ENCODE measurements at places on chromosomes 1 and 21. TPM values are rescaled to one million over a fixed set of nuclear protein-coding genes. Genes with fewer than 3 reads are reported as not detected.

DNA sequence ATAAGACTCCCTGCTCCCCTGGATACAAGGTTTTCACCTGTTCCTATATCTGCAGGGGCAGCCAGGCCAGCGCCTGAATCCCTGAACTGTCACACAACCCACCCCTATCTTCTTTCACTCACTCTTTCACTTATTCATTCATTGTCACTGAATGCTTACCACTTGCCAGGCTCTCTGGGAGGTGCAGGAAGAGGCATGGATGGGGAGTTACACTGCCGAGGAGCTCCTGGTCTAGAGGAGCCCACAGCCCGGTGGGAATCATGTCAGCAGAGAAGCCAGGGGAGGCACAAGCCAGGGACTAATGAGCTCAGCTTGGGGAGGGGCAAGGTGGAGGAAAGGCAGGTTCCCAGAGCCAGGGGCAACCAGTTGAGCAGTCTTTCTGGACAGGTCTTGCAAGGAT lies 155.8 kb downstream of the TRABD2B start:
- no peak for DNase-seq

GRCh38 chr1:112272101-112272772 lies 123.8 kb upstream of the CTTNBP2NL start:
- no peak for DNase-seq

GRCh38 chr1:167541610-167542009 lies 12.0 kb downstream of the CREG1 start:
- DNase-seq = no peak

GRCh38 chr21:16644685-16645084 lies 868.2 kb upstream of the CXADR start:
- DNase-seq = no peak

DNA sequence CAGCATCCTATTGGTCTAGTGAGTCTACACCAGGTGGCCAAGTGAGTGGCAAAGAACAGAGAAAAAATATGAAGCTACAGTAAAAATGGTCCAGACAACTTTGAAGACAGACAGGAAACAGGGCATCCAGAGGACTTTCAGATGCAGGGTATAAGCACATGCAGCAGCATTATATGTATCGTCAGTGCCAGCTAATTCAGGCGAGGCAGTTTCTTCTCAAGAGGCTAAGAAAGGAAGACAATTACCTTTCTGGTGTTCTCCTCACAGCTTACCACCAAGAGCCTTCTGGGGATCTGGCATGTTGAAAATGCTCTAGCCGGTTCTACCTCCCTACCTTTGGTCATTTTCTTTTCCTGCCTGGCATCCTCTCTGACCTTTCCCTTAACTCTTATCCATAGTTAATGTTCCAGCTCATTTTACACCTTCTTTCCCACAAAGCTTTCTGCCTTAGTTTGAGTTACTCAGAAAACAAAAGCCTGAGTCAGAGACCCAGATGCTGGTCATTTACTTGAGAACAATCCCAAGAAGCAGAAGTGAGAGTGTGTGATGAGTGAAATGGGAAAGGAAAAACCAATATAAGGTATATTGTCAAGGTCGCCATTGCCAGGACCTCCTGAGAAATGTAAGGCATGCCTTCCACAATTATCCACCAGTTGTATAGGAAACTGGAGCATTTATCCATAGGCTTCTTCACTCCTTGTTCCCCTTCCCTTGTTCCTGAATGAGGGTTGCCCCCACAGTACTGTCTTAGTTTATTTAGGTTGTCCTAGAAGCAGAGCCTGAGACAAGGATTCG lies 444.1 kb downstream of the PLPP3 start:
- peak; percentile 33 for DNase-seq

DNA sequence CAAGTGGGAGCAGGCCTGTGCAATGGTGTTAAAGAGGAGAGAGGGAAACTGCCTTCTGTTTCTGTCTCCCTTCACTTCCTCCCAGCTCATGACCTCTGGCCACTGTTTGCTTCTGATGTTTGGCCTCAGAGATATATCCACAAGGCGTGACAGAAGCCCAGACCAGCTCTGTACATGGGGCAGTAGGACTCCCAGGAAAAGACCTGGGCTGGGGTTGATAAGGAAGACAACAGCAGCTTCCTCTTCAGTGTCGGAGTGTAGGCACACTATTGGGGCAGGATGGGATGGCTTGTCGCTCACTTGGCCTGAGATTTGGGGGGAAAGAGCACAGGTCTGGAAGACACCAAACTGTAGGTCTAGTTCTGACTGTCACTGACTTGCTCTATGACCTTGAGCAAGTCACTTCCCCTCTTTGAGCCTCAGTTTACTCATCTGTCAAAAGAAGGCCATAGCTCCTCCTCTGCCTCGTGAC lies 67.8 kb upstream of the KLHDC7A start:
- no peak for DNase-seq

DNA sequence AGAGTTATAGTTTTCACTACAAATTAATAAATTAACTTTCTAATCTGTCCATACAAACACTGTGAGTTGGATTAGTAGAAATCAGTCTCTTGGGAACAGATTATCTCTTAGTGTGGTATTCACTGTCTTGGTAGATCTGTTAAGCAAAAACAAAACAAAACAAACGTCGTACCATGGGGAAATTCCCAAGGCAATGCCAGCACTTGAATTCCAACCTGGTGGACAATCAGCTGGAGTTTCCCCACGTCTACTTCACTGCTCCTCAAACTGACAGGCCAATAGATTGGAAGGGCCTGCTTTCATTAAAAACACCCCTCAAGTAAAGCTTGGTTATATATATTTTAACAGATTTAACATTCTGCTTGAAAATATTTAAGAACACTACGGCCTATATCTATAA lies 31.9 kb downstream of the GDAP2 start:
- DNase-seq = no peak

DNA sequence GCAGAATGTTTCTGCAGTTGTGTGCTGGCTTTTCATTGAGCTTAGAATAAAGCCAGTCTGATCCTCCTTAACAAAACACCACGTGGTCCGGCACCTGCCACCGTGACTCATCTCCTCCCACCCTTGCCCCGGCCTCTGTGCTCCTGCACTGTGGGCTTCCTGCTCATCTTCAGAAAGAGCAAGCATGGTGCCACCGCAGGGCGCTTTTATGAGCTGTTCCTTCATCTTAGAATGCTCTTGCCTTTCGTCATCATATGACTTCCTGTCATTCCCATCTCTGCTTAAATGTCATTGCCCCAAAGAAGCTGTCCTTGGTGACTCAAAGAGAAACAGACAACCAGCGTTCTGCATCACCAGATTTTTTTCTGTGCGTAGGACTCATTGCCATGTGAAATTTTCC lies 117.8 kb downstream of the HHAT start:
- DNase-seq = peak; percentile 24

DNA sequence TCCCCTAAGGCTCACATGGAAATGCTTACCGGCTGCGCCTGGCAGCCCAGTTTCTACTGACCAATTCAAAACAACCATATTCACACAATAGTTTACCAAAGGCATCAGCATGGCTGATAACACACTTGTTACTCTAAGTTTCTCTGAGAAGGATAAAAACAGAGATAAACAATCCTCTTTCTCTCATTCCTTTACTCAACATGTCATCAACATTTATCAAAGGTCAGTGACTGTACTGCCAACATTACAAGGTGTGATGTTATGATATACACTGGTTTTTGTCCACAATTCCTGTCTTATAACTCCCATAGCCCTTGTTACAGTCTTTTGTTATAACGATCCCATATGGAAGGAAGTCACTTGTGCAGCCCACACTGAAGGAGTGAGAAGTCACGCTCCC lies 33.6 kb downstream of the COA6 start:
- DNase-seq = no peak

DNA sequence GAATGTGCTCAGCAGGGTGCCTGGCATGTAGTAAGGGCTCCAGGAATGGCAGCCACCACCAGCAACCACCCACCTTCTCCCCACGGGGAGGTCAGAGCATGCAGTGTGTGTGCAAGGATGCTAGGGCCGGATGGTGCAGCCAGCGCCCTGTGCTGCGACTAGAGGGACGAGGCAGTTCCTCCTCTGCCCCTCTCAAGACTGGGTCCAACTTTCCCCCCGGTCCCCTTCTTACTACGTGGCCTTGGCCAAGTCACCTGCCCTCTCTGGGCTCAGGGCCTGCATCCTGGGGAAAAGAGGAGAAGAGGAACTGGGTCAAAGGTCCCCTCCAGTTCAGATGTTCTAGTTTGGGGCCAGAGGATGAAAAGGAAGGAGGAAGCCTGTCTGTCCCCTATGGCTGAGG lies 71.6 kb upstream of the TARDBP start:
- no peak for DNase-seq

Gene GRIK1
- total RNA-seq = not detected

Gene TMEM82
- total RNA-seq = not detected

Gene FCGR3B
- total RNA-seq = not detected

Gene IRF6
- total RNA-seq = 61.6 TPM

Gene TDRD10
- not detected for total RNA-seq

Gene NUP210L
- not detected for total RNA-seq

Gene MX2
- 0.46 TPM for total RNA-seq

Gene IGSF9
- total RNA-seq = 19.9 TPM
